ENCODE measurements at places on chromosomes 6 and 20. TPM values are rescaled to one million over a fixed set of nuclear protein-coding genes. Genes with fewer than 3 reads are reported as not detected.

DNA sequence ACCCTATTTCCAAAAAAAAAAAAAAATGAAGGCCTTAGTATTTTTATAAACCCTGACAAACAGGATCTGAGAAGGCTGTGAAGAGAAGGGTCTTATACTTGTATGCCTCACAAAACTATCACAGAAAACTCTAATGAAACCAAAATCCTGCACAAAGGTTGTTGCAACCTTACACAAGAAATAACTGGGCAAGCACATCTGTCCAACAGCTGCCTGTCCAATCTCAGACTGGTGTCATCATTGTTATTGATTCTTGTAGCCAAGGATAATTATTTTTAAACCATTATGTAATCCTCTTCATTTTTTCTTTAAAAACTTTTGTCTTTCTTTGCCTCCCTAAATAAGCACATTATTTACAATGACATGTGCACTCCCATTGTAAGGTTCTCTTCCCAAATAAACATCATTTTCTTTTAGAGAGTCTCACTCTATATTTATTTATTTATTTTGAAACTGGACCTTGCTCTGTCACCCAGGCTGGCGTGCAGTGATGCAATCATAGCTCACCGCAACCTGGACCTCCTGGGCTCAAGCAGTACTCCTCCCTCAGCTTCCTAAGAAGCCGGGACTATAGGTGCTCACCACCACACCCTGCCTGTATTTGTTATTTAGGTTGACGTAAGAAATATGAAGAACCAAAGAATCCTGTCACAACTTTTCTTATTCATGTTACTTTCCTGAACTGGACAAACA, 697.1 kb downstream of the DOK5 start:
- DNase-seq: no peak

- DNase-seq: no peak
Observed at GRCh38 chr6:40623178-40623577, 36.0 kb upstream of the LRFN2 start.

DNA sequence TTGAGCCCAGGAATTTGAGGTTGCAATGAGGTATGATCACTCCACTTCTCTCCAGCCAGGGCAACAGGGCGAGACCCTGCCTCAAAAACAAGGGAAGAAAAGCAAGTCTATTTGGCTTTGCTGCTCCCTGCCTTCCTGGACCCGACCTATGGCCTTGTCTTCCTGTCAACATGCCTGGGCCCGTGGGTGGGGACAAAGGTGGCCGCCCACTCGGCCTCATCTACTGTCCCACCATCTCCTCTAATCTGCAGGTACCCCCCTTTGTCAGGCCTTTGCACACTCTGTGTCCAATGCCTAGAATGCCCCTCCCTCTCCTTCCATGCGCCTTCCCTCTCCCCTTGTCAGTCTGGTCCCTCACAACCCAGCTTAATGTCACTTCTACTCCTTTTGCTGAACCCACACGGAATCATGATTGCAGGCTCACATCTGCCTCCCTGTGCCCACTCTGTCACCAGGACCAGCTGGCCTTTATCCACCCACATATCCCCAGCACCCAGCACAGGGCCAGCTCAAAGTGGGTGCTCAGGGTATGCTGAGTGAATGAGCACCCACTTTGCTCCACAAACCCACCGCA, 40.3 kb downstream of the MDFI start:
- DNase-seq: no peak

DNA sequence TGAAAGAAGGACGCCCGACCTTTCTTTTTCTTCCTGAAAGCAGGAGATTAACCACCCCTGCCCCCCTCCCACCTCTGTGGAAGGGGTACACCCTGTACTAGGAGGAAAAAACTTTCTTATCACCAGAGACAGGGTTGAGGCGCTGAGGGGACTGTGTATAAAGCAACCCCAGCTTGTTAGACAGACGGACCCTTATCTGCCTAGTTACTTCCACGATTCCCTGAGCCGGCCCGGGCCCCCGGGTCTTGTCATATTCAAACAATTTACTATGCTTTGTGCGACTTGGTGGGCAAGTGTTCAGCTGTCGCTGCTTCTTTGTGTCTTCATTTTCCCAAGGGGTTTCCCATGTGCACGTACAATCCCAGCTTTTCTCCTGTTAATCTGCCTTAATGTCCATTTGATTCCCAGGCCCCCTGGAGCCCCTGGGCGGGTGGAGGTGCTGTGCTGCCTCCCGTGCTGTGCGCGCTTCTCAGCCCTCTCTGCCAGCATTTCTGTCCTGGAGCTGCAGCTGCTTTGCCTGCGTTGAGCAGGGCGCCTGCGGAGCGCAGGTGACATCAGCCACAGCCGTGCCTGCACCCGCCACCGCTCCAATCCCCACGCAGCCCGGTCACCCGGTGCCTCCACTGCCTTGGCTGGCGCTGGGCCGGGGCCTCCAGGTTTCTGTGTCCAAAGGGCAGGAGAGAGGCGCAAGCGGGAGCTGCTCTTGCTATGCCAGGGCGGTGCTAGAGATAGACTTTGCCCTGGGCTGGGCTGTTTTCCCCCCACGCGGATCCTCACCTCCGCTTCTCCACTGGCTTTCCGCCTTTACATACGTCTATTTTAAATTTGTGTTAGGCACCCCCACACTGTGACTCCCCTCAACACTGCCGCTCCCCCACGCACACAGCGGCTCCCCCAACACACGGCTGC, 96.2 kb downstream of the TTLL2 start:
- peak; percentile 94 for DNase-seq

- DNase-seq: no peak
Observed at GRCh38 chr6:158253248-158253647, 59.0 kb upstream of the TULP4 start.

GRCh38 chr6:108564178-108564577, 3.5 kb downstream of the FOXO3 start:
- DNase-seq: no peak

DNA sequence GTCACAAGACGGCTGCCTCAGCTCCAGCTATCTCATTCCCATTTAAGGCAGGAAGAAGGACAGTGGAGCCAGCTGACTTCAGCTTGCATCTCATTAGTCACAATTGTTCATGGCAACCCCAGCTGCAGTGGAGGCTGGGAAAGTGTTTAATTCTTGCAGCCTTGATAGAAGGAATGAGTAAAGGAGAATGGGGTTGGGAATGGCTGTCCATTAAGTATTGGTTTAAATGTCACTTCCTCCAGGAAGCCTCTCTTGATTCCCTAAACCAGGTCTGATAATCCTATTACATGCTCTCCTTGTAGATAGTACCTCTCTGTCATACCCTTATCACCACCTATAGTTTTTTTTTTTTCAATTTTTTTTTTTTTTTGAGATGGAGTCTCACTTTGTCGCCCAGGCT, 166.4 kb downstream of the TFAP2C start:
- DNase-seq: no peak

GRCh38 chr6:37382994-37383765, 29.4 kb downstream of the RNF8 start:
- DNase-seq: no peak

GRCh38 chr20:64067005-64067632, 4.1 kb downstream of the TCEA2 start:
- DNase-seq: no peak

- peak; percentile 90 for DNase-seq
Observed at GRCh38 chr6:15948930-15949900, 179.7 kb upstream of the MYLIP start.

DNA sequence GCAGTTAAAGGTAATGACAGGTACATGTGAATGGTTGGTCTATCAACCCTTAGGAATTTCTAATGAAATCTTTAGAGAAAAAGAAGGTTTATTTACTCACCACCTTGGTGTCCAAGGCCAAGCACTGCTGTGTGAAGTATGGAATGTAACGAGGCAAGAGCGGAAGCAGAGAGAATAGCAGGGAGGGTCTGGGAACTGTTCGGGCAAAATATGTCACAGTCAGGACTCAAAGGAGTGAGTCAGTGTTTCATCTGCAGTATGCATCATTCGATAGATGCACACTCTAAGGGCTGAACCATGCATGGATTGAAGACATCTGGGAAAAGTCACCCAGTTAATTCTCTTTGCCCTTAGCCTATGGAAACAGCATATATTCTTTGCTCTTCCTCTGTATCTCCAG, 33.2 kb downstream of the ADGRF5 start:
- no peak for DNase-seq

DNA sequence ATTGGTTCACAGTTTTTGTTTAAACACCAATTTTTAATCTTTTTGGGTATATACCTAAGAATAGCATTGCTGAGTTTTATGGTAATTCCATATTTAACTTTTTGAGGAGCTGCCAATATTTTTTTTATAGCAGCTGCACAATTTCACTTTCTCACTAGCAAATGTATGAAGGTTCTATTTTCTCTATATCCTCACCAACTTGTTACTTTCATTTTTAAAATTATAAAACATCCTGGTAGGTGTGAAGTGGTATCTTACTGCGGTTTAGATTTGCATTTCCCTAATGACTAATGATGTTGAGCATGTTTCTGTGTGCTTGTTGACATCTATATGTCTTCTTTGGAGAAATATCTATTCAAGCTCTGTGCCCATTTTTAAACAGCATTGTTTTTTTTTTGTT, 452.1 kb downstream of the GRIK2 start:
- no peak for DNase-seq

- no peak for DNase-seq
Observed at GRCh38 chr6:142879527-142879926, 65.4 kb downstream of the HIVEP2 start.

GRCh38 chr20:63538204-63539091, 1.3 kb upstream of the PTK6 start:
- DNase-seq: peak; percentile 88

DNA sequence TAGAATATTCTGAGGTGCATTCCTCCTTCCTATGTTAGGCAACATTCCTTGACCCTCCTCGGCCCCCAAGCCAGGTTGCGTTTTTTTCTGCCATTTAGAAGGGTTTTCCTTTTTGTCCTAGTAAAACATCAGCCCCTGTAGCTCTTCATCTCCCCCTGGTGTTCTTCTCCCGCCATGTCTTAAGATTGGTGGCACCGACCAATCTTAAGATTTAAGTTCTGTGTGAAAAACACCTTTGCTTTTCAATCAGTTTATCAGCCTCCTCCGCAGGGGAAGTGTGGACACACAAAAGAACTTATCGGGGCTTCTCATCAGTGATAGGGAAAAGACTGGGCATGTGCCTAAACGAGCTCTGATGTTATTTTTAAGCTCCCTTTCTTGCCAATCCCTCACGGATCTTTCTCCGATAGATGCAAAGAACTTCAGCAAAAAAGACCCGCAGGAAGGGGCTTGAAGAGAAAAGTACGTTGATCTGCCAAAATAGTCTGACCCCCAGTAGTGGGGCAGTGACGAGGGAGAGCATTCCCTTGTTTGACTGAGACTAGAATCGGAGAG, 719 bp upstream of the EDN1 start:
- peak; percentile 62 for DNase-seq

GRCh38 chr6:158158123-158158522, 9.9 kb downstream of the SERAC1 start:
- no peak for DNase-seq

- no peak for DNase-seq
Observed at GRCh38 chr6:48630511-48630910, 519.5 kb upstream of the PTCHD4 start.

DNA sequence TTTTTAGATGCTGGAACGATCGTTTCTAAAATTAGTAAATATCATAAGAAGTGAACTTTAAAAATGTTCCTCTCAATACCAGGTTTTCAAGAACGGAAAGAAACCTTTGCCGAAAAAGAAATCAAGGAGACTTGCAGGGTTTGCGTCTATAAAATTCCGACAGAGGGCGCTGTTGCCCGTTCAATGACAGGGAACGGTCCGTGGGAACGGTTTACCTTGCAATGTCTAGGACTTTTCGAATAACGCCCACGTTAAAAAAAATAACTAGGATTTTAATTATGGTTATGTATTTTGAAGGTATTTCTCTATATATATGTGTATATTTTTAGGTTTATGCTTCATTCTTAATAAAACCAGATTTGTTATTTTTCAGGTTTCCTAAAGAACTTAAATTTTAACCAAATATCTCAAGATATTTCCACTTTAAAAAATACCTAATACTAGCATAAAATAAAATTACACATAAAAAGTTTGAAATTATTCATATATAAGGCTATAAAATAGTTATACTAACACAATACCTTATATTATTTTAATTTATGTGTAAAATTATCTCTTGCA, 2.5 kb upstream of the TFAP2B start:
- DNase-seq: peak; percentile 72

DNA sequence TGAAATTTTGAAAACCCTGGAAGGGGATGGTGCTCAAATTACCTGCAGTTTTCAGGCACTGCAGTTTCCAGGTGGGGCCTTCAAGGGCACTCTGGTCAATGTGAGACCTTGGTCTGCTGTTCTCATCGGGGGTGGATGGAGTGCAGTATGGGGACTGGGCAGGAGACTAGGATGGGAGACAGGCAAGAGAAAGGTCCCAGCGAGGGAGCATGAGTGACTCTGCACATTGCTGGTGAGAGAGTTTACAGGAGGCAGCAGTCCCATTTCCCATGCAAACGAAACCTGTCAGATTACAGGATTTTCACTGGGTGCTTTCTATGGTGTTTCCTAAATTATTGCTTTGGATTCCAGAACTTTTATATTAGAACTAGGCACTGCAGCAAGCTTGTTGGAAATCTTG, 73.5 kb upstream of the DTNBP1 start:
- no peak for DNase-seq

DNA sequence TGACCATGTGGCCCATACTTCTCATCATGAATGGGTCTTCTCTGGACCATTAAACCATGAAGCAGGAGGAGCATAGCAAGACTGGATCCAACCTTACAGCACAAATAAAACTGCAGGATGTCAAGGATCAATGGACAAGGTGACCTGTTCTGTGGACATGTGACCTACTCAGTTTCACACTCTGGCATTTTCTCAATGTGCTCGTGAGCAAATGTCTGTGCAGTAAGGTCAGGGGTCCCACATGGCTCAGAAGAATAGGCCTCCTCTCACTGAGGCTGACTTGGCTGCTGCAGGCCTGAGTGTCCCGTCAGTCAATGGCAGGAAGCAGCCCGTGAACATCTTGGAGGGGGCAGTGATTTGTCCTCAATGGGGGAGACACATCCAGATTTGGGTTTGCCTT, 60.2 kb upstream of the IL20RA start:
- no peak for DNase-seq

GRCh38 chr6:82906489-82906888, 159.2 kb downstream of the UBE3D start:
- no peak for DNase-seq

DNA sequence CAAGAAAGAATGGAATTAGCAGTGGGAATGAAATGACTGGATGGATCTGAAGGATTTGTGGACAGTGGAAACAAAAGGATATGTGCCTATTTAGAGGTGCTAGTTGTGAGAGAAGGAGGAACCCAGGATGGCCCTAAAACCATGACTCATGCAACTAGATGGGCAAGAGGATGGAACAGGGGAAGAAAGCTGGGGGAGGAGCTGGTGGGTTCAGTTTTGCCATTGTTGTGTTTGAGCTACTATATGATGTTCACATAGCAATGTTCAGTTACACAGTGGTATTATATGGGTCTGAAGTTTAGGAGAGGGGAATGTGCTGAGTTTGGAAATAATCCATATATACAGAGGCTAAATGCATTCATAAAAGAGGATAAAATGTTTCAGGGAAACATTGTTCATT, 125.7 kb upstream of the SSTR4 start:
- no peak for DNase-seq

- DNase-seq: no peak
Observed at GRCh38 chr6:34742094-34742493, 15.2 kb upstream of the SNRPC start.

C20orf204 gene
- total RNA-seq: 1.7 TPM

OPRM1 gene
- not detected for total RNA-seq

LY6G6C gene
- total RNA-seq: not detected

ADGRB3 gene
- 2.0 TPM for total RNA-seq

ZNF133 gene
- 12.7 TPM for total RNA-seq

MUC21 gene
- total RNA-seq: 7.1 TPM

TCF15 gene
- 0.37 TPM for total RNA-seq

HLA-DMA gene
- 68.2 TPM for total RNA-seq

NNAT gene
- 6.3 TPM for total RNA-seq

FAM83C gene
- not detected for total RNA-seq

DNAH8 gene
- total RNA-seq: 0.03 TPM

MCHR2 gene
- not detected for total RNA-seq

All from mucosa of gallbladder (tissue), 1 donor.